ENCODE measurements at places on chromosomes 16 and 17.
A peak's percentile ranks its signal among the peaks of the same experiment; 100 is the strongest.

DNA sequence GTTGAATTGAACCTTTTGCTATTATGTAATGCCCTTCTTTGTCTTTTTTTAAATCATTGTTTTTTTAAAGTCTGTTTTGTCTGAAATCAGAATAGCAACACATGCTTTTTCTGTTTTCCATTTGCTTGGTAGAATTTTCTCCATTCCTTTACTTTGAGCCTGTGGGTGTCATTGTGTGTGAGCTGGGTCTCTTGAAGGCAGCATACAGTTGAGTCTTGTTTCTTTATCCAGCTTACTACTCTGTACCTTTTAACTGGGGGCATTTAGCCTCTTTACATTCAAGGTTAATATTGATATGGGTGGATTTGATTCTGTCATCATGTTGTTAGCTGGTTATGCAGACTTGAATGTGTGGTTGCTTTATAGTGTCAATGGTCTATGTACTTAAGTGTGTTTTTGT is 292.0 kb downstream of the MAP2K4 start:
- no peak for DNase-seq

- DNase-seq, result peak; percentile 31
These were observed 68.8 kb downstream of the ABR start for GRCh38 chr17:1110862-1111598.

GRCh38 chr17:50672071-50672470 is 35.6 kb downstream of the ANKRD40 start:
- no peak for DNase-seq

DNA sequence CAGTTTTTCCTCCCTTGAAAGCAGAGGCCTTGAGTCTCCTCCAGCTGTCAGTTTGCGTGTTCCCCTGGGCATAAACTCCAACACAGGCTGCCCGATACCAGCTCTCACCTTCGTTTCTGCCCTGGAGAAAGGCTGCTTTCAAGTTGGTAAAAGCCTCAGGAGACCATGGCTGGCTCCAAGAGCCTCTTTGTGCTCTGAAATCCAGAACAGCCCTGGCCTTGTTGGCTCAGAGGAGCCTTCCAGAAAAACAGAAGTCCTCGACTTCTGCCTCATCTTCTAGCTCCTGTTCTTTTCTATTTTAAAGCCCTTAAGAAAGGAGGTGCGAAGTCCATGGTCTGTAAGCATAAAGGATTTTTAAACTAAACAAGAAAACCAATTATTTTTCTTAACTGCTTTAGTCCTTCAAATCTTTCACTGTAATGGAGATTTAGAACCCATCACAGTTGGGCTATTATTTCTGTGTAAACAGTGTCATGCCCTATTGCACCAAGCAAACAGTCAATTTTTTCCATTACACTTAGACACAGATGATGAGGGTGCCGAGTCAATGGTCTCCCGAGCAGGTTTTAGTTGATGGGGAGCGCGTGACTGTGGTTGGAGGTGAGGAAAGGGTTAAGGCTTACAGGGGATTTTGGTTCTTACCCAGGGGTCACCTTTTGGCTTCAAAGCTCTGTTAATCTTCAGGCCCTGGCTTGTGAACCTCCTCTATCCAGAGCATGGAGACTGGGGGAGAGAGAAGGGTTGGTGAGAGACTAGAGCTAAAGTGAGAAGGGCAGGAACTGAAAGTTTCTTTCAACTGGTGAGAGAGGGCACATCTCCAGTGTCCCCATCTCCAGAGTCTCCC is 212.8 kb downstream of the MSI2 start:
- no peak for DNase-seq

- peak; percentile 71 for DNase-seq
These were observed 102.2 kb downstream of the TRIM37 start for GRCh38 chr17:59004338-59005111.

DNA sequence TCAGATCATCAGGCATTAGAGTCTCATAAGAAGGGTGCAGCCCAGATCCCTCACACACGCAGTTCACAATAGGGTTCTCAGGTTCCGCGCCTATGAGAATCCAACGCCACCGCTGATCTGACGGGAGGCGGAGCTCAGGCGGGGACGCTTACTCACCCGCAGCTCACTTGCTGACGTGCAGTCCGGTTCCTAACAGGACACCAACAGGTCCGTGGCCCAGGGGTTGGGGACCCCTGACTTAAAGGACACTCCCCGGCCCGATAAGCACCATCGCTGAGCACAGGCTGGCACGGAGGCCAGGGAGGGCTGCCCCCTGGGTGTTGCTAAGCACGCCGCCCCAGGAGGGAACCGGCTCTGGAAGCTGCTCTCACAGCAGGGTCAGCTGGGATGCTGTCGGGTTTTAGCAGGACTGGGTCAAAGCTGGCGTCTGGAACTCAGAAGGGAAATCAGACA is 30.1 kb upstream of the BAHCC1 start:
- no peak for DNase-seq

DNA sequence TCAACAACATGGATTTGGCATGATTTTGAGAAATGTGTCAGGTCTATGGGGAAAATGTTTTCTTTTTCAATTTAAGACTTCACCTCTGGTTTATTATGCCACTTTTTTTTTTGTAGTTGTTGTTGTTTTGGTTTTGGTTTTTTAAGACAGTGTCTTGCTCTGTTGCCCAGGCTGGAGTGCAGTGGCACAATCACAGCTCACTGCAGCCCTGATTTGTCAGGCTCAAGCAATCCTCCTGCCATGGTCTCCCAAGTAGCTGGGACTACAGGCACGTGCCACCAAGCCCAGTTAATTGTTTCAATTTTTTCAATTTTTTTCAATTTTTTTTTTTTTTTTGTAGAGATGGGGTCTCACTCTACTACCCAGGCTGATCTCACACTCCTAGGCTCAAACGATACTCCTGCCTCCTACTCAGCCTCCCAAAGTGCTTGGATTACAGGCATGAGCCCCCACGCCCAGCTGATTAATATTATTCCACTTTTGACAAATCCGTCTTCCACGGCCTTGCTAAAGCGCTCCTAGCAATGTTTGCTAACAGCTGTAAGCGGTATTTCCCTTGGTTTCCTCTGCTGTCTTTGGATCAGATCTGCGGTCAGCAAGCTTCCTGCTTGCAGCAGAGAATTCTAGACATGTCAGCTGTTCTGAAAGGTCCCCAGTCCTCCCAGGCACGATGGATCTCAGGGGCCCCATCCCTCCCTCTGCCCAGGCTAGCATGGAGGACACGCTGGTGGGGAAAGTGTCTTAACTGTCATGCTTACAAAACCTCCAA is 7.0 kb upstream of the MILR1 start:
- no peak for DNase-seq

GRCh38 chr16:56241596-56241995 is 50.3 kb downstream of the GNAO1 start:
- DNase-seq, result no peak

GRCh38 chr17:66620528-66620927 is 214.4 kb upstream of the CACNG5 start:
- no peak for DNase-seq

- peak; percentile 65 for DNase-seq
These were observed 229.7 kb upstream of the RPL38 start for GRCh38 chr17:73973586-73974409.

- no peak for DNase-seq
These were observed 60.4 kb upstream of the LGALS9 start for GRCh38 chr17:27570578-27570914.

Data from NCI-H2081 (cell line).